ENCODE measurements at places on chromosomes 4 and X.
A peak's percentile ranks its signal among the peaks of the same experiment; 100 is the strongest.

- no peak for DNase-seq
Observed at GRCh38 chrX:19370061-19370460, 26.3 kb downstream of the PDHA1 start.

- peak; percentile 62 for DNase-seq
Observed at GRCh38 chr4:37970702-37971101, 10.5 kb downstream of the PTTG2 start.

- DNase-seq, result no peak
Observed at GRCh38 chr4:55928846-55929245, 19.9 kb upstream of the CEP135 start.

DNA sequence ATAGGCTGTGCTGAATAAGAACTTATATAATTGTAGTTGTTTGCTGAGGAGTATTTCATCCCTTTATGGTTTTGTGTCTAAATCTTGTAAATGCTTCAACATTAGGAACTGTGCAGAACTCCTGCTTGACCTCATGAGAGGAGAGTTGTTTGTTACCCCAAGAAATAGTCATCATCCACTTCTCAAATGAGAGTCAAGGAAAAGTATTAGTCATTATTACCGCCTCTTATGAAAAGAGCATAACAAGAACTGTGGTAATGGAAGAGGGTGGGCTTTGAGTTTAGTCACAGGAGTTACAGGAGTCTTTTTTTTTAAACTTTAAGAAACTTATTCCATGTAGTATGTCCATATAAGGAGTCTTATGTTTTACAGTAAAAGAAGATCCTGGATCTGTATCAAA lies 132.9 kb downstream of the RAP1GDS1 start:
- DNase-seq, result no peak

GRCh38 chrX:119118780-119119395 lies 8.7 kb downstream of the KIAA1210 start:
- DNase-seq, result no peak

DNA sequence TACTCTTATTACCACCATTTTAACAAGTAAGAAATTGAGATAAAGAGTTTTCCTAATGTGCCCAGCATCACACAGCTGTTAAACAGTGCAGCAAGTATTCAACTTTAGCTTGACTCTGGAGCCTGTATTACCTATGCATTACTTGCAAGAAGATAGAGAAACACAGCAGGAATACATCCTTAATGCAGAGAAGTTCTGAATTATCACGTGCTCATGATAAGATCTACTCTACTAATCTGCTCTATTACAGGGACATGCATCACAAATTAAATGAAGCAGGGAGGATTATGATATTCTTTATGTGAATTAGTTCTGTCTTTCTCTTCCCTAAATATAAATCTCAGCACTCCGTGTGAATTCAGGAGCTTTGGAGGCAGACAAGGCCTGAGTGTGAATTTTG lies 39.0 kb upstream of the PDGFC start:
- DNase-seq, result no peak

DNA sequence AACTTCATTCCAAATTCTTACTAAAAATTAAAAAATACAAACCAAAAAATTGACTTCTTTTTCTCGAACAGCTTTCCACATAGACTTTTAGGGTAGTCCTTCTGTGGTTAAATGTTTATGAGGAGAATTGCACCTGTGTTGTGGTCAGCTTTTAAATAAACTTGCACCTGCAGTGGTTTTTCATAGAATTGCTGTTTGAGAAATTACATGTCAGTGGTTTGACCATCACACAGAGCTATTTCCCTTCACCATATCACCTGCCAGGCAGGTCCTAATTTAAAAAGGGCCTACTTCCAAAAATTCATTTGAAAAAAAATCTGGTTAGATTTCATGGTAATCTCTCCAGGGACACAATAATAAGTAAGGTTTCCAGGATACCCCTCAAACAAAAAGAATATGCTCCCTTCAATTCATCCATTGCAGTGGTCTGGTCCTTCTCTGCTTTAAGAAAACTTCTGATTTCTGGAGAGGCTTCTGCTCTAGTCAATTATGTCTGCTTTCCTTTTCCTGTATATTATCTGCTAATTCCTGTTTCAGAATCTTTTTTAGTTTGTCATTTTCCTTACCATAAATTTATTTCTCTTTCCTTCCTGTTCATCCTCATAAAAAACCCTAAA lies 9.8 kb upstream of the UTP3 start:
- DNase-seq, result no peak

- DNase-seq, result no peak
Observed at GRCh38 chr4:175827516-175827915, 15.5 kb upstream of the GPM6A start.

GRCh38 chr4:55347610-55348228 lies 1.7 kb downstream of the SRD5A3 start:
- no peak for DNase-seq

GRCh38 chr4:24949970-24950369 lies 37.1 kb upstream of the CCDC149 start:
- DNase-seq, result no peak

- no peak for DNase-seq
Observed at GRCh38 chr4:153071958-153072598, 132.2 kb upstream of the TRIM2 start.

DNA sequence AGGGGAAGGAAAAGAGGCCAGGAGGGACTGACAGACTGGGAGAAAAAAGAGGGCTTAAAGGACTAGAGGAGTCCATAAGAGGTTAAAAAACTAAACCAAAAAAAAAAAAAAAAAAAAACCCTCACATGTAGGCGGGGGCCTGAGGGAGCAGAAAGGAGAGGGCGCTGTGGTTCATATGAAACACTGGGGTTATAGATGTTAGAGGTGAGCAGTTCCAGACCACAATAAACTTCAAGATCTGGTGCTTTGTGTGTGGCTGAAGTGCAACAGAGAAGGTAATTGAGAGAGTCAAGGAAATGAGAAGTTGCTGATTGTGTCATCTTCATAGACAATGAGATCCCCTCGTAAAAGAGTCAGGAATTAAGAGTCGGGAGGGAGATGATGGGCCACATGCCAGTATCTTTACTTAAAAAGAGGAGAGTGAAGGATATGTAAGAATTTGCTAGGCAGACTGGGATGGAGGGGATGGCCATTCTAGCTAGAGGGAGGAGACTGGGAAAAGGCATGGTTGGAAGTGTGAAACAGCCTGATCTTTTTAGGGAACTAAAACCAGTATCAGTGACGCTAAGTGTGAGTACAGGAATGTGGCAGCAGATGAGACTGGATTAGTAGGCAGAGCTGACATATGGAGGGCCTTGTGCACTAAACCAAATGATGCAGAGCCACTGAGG lies 18.4 kb upstream of the OGT start:
- DNase-seq, result no peak

DNA sequence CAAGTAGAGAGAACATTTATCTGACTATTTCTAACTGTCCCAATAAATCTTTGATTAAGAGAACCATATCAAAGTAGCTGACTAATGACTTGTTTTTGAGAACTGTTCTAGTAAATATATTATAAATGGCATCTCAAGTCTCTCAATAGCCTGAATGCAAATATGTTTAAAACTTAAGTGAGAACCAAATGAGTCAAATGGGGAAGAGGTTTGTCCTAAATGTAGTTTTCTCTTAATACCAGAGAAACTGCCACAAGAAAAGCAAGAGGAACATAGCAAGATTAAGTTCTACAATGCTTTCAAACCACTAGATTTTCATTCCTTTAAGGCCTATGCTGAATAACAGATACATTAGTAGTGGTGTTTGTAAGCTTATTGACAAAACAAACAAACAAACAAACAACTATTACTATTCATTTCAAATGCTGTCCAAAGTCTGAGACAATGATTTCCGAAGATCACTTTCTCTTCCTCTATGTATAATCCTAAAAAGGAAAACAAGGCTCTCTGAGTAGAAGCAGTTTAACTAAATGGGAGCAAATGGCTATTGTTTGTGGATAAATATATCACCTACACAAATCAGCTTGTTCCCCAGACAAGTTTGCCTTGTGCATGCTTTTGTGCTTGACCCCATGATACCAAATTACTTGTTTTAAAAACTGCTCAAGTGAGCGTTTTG lies 408.4 kb upstream of the EMCN start:
- DNase-seq, result no peak

GRCh38 chr4:103137446-103137827 lies 37.8 kb upstream of the BDH2 start:
- no peak for DNase-seq

GRCh38 chr4:69497076-69497475 lies 1.4 kb upstream of the UGT2B4 start:
- DNase-seq, result no peak

DNA sequence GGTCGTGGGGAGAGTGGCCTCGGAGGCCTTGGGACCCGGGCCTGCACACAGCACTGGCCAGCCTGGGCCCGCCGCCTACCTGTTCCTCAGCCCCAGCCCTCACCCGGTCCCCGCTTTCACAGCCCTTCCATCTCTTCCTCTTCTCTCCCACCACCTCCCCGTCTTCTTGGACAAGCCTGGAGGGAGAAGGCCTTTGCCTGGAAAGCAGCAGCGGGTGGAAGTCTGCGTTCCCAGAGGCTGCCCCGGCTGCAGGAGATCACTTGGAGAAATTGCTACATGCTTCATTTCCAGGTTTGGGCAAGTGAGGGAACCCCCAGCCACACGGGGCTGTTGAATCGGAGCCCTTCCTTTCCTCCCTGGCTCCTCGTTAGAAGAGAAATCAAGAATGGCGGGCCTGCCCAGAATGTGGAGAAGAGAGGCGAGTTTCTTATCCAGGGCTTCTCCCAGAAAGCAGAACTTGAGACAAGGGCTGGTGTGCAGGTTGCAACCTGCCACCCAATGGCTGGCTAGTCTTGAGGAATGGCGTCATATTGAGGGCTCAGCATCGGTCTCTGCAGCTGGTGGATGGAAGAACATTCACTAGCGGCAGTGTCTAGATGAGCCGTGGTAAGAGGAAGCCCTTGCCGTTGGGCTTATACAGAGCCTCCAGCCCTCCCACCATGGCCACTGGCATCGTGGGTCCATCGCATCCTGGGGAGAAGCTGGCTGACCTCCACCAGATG lies 1.2 kb upstream of the PDZD4 start:
- DNase-seq, result no peak

DNA sequence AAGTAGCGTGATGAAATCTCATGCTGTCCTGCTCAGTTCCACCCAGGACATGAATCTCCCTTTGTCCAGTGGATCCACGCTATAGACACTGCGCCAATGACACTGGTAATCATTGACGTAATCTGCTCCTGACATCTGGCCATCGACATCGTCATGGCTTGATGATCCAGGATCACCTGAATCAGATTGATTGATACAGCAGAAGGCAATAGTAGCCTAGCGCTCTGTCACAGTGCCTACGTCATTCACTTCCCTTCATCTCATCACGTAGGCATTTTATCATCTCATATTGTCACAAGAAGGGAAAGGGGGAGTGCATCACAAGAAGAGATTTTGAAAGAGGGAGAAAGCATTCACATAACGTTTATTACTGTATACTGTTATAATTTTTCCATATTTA lies 68.8 kb downstream of the STK32B start:
- no peak for DNase-seq

- no peak for DNase-seq
Observed at GRCh38 chrX:129239371-129239770, 283.9 kb downstream of the SMARCA1 start.

DNA sequence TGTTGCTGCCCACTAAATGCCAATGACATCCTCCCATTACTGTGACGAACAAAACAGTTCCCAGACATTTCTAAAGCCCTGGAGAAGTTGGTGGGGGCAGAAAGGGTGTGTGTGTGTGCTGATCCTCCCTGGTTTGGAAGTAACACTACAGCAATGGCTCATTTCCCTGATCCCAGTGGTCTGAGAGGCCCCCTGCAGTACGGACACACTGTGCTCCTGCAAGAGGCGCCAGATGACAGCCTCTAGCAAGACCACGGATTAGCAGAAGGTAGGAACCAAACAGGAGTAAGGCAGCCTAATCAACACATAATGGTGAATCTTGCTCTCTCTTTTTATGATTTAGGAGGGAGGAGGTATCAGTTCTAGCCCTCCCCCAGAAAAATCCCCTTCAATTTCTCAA lies 49.6 kb downstream of the CHRDL1 start:
- DNase-seq, result no peak

DNA sequence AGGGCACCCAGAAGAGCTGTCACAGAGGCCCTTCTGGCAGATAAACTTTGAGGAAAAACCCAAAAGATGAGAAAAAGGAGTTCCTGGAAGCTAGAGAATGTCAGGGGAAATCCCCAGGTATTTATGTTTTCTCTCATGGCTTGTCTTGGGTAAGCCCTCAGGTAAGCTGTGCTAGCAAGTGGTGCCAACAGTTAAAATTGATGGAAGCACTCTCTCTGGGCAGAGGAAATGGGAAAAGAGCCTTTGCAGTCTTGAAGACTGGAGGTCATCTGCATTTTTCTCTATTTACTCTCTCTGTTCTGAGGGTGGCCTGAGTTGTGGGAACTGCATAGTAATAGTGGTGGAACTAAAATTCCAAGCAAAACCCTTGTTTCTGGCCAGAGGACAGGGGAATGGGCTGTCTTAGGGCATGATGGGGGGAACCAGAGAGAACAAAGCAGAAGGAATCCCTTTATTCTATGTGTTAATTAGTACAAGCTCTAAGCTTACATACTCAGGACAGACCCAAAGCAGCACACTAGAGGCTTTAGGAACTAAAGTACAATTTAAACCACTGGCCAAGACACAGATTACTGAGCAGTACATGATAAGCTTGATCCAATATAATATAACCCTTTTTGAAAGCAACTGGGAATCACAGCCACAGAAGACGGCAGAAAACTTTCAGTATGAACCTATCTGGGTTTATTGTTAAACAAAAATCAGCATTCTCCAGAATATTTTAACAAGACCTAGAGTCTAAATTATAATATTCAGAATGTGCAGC lies 53.3 kb upstream of the SLC10A4 start:
- no peak for DNase-seq

DNA sequence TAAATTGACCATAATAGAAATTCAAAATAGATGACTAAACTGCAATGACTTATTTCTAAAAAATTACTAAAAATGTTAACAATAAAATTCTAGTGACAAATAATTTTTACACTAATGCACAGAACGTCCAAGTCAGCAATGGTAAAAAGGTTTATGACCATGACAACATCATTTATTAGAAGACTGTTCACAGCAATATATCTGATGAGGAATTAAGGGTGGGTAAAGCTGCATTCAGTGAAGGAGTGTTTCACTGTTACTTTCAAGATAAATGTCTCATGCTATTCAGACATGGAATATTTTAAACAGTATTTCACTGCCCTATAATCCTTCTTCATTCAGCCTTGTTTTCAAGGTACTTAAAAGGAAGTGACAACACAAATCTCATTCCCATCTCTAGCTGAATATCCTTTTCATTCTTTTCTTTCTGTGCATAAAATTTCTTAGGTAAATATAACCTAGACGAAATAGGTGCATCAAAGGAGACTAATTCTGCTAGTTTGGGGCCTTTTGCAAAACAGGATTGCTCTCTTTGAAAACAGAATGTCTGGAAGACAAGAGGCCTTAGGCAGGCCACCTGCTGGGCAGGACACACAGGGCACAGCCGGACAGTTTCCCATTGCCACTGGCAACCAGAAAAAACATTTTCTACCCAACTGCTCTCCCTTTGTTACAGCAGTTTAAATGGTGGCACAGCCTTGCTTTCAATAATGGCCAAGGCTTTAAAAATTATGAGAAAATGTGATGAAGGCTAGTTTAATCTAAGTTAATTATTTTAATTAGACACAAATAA lies 600.3 kb downstream of the SPRY1 start:
- DNase-seq, result no peak

Measured in natural killer cell treated with Interleukin-12 subunit alpha and Interleukin-12 subunit beta and Interleukin-15 and Interleukin-18, amount 100 ng/mL, for 72 hours (primary cell).